HFFc6 (cell line): ENCODE measurements at places on chromosomes 3 and 15.

GRCh38 chr3:52097851-52098507, 41.6 kb upstream of the DUSP7 start:
- no peak for DNase-seq

GRCh38 chr3:16461463-16462245, 51.8 kb downstream of the RFTN1 start:
- DNase-seq = no peak

DNA sequence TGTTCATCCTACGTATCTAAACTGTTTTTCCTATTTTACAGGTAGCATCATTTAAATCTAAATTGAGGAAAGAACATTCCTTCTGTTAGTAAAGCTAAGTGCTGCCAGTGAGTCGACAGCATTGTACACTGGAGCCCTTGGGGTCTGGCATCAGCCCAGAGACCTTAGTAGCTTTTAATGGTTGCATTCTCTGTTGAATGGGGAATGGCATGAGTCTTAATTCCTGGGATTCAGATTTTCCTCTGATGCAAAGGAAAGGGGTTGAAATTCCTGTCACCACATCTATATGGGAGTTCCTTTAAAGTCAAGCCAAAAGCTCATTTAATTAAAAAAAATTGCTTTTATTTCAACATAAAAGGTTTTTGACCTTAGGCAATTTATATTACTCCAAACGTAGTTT, 148.4 kb upstream of the GBE1 start:
- DNase-seq = no peak

GRCh38 chr15:43915631-43916325, 89.0 kb downstream of the WDR76 start:
- no peak for DNase-seq

- no peak for DNase-seq
These were observed 263.1 kb upstream of the DNAJC19 start for GRCh38 chr3:181252631-181253030.

DNA sequence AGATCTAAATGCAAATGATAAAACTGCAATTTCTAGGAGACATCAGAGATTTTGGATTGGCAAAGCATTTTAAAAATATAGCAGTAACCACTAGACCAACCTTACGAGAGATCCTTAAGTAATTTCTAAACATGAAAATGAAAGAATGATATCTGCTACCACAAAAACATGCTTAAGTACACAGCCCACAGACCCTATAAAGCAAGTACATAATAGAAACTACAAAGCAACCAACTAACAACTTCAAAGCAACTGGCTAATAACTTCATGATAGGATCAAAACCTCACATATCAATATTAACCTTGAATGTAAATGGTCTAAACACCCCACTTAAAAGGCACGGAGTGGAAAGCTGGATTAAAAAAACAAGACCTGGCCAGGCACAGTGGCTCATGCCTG, 209.9 kb upstream of the SOX14 start:
- DNase-seq = no peak

GRCh38 chr3:57530071-57530608, 14.0 kb downstream of the DNAH12 start:
- no peak for DNase-seq

GRCh38 chr3:22988566-22988965, 214.6 kb upstream of the UBE2E2 start:
- DNase-seq = no peak
